Effector memory CD8-positive, alpha-beta T cell (primary cell): ENCODE measurements at places on chromosomes 16 and 17.

DNA sequence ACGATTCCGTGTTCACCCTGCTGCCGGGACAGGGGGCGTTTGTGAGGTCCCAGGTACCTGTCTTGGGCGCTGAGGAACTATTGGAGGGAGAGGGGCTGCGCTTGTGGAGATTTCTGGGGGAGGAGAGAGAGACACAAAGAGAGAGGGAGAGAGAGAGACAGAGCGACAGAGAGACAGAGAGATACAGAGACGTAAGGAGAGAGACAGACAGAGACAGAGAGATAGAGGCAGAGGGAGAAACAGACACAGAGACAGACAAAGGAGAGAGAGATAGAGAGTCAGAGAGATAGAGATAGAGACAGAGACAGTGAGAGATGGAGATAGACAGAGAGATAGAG lies 24.5 kb upstream of the ITGAX start:
- no peak for DNase-seq

GRCh38 chr16:69309316-69309715 lies 1.8 kb upstream of the VPS4A start:
- DNase-seq: no peak

GRCh38 chr17:73639322-73639721 lies 4.9 kb downstream of the SDK2 start:
- no peak for DNase-seq

GRCh38 chr17:79946352-79947231 lies 89.1 kb downstream of the TBC1D16 start:
- no peak for DNase-seq

GRCh38 chr17:29726715-29727252 lies 104.1 kb upstream of the CORO6 start:
- no peak for DNase-seq

- DNase-seq: no peak
These were observed 24.5 kb downstream of the SMPD3 start for GRCh38 chr16:68423771-68424170.

DNA sequence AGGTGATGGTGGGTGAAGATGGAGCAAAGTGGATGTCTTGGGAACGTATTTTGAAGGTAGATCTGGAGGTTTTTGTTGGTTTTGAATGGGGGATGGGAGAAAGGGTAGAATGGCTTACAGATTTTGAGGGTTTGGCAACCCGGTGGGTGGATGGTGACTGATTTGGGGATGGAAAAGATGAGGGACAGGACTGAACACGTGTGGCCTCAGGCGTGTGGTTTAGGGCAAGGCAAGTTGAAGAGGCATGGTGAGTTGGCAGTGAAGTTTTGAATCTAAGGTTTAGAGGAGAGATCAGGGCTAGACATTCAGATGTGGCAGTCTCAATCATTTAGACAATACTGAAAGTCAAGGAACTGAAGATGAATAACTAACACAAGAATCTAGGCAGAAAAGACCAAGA lies 5.0 kb upstream of the DCTPP1 start:
- DNase-seq: no peak

GRCh38 chr17:3771140-3771539 lies 29.8 kb downstream of the ITGAE start:
- no peak for DNase-seq

GRCh38 chr17:74619077-74619673 lies 4.4 kb downstream of the CD300E start:
- no peak for DNase-seq

DNA sequence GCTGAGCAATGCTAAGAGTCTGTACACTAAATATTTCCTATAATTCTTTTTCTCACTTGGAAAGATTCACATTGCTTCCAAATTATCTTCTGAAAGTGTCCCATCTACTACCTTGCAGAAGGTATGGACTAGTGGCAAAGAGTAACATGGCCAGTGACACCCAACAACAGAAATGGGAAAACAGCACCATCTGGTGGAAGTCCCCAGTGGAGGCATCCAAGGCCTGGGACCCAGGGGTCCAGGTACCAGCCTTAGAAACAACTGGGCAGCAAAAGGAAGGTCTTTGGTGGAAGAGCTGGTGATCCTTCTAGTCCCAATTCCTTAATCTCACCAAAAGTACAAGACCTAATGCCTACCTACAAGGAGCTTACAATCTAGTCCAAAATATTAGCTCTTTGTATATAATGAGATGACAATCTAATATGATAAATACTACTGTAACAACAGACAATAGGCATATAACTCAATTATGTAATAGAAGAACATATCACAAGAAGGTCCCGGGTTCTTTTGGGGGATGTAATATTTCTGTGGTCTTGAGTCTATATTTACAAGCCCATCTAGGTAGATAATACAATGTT lies 55.3 kb downstream of the SKAP1 start:
- peak; percentile 36 for DNase-seq

DNA sequence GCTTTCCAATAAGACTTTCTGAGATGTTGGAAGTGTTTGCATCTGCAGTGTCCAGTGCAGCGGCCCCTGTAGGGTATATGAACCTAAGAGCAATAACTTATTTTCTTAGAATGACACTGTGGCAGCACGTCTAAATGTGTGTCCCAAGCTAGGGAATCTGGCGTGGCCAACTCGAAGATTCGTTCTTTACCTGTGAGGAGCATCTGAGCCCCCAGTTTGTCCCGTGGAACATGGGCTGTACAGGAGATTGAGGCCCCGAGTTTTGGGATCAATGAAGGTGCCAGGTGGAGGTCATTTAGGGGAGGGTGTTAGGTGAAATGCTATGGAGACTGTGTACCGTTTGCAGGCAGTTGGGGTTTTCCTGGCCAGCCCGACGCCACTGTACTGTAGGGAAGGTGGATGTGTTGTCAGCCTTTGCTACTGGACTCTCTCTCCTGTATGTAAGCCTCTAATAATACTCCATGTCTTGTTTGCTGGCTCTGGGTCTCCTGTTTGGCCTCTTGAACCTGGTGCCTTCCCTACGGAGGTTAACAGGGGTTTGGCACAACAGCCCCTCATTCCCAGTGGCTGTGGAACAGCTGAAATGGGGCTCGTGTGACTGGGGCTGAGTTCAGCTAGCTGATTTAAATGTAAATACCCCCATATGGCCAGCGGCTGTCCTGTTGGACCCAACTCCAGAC lies 45.5 kb upstream of the SDK2 start:
- no peak for DNase-seq

GRCh38 chr17:21245639-21246084 lies 7.5 kb downstream of the NATD1 start:
- no peak for DNase-seq

DNA sequence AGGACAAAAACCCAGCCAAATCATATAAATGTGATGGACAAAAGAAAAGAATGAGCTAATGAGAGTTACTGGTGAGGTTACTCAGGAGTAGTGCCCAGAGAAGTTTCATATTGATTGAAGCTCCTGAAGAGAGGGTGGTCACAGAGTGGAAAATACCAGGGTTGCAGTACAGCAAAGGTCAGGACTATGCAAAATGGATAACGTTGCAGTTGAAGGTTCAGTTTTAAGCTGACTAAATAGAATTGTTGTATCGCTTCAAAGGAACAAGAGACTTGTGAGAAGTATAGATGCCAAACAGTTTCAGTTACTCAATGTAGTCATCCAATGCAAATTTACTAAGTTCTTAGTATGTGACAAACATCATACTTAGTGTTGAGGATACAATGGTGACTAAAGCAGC lies 47.1 kb downstream of the ABCA8 start:
- DNase-seq: no peak

DNA sequence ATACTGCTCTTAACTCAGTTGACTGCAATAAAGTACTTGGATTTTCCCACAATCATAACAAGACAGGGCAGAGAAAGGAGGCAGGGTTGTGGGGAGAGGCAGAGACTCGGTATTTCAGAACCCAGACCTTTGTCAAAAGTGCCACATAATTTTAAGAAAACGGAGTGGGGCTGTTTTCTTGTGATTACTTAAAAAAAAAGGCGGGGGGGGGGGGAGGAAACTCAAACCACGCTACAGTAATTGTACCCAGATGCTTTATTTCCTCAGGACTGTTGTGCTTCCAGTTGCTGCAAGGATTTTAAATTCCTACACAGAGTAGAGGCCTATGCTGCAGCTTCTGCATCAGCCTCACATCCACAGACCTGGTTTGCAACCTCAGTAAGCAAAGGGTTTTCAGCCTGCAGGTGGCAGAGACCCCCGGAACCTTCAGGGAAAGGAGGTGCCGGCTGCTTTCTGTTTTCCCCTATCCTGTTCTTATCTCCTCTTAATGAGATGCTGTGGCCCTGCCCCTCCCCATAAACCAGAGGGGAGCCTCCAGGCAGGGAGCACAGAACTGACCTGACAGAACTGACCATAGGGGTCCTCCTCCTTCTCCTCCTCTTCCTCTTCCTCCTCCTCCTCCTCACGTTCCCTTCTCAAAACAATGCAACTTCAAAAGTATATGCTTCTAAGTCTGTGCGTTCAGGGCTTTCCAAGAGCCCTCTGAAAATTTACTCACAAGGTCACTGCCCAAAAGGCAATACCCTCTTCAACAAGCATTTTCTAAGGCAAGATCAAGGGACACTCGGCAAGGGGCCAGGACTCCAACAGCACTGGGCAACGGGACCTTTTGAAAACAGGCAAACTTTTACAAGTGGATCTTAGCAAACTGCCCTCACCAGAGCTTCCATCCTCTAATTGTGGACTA lies 7.5 kb downstream of the AXIN2 start:
- DNase-seq: no peak

DNA sequence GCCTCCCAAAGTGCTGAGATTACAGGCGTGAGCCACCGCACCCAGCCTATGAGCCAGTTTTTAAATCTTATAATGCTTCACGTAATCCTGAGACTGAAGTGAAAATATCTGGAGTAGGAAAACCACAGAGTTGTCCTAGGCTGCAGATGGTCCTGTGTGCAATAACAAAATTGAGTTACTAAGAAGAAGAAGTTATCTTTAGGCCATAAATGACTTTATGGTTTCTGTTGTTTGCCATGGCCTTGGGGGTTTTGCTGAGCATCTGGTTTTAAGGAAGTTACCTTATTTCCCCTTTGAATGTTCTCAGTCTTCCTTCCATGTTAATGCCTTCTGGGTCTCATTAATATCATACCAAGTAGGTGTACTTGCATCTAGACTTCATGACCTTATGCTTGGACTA lies 16.5 kb downstream of the NMT1 start:
- no peak for DNase-seq

GRCh38 chr17:27569257-27569722 lies 61.7 kb upstream of the LGALS9 start:
- peak; percentile 65 for DNase-seq

- DNase-seq: no peak
These were observed 49.2 kb upstream of the EMP2 start for GRCh38 chr16:10629592-10629963.

GRCh38 chr16:64731891-64732290 lies 390.0 kb downstream of the CDH11 start:
- no peak for DNase-seq

GRCh38 chr17:2089021-2089422 lies 34.1 kb downstream of the HIC1 start:
- DNase-seq: no peak

GRCh38 chr17:48128400-48128799 lies 20.8 kb downstream of the SNX11 start:
- DNase-seq: no peak

DNA sequence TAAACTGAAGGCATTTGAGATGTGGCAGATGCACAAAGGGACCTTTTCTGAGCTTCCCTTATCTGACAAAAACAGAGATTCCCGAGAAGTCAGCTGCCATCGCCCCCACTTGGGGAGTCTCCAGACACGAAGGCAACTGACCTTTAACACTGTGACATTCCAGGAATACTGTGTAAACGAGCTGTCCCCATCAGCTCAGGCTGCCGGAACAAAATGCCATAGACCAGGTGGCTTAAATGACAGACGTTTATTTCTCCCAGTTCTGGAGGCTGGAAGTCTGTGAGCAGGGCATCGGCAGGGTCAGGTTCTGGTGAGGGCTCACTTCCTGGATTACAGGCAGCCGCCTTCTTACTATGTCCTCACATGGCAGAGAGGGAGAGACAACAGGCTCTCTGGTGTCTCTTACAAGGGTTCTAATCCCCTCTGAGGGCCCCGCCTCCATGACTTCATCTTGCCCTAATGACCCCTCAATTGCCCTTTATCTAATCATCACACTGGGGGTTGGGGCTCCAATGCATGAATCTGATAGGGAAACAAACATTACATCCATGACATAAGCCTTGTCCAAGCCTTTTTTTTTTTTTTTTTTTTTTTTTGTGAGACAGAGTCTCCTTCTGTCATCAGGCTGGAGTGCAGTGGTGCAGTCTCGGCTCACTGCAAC lies 178.5 kb upstream of the RPL38 start:
- no peak for DNase-seq

- DNase-seq: peak; percentile 57
These were observed 112.4 kb downstream of the SPECC1 start for GRCh38 chr17:20121359-20122253.

- no peak for DNase-seq
These were observed 222.9 kb upstream of the ASIC2 start for GRCh38 chr17:33515974-33516373.

DNA sequence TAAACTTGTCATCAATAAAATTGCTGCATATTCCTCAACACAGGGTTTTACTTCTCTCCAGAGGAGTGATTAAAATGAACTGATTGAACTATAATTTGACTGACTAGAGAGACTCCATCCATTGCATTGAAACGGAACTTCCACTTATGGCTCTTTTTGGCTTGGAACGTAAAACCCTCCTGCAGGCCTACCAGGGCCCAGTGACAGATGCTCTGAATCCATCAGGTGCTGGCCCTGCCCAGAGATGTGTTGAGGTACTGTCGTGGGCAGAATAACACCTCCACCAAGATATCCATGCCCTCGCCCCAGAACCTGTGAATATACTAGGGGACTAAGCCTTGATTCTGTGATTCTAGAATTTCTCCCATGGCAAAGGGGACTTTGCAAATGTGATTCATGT lies 45.4 kb downstream of the CBLN1 start:
- no peak for DNase-seq

DNA sequence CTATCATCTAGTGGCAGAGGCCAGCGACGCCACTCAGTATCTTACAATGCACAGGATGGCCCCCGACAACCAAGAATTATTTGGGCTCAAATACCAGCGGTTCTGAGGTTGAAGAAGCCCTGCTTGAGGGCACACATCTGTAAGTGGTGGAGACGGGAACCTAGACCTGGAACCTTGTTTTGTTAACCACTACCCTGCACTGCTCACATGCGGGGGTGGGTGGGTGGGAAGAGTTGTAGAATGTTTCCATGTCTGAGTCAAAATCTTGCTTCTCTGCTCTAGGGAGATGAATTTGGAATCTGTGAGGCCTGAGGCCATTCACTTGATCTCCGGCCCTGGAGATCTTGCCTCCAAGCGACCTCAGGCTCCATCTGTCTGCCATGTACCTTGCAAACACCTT lies 44.1 kb downstream of the ABCC1 start:
- no peak for DNase-seq

DNA sequence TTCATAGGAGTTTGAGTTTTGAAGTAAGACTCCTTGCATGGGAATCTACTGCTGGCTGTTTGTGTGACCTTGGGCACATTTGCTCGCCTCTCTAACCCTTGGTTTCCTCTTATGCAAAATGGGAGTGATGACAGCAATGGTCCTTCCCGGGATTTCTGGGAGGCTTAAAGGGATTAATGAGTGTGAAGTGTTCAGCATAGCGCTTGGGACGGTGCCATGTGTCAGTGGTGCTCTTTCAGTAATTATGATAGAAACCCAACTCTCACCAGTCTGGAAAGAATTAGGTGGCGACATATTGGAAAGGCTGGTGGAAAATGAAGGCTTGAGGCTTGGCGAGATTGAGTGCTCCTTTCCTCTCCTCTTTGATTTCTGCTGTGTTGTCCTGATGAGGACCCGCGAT lies 429.2 kb upstream of the EEF2KMT start:
- DNase-seq: no peak
